ENCODE measurements at places on chromosomes 6 and 20. TPM values are rescaled to one million over a fixed set of nuclear protein-coding genes. Genes with fewer than 3 reads are reported as not detected.

Gene STX16
- total RNA-seq: 31.3 TPM

Gene KIAA1755
- total RNA-seq: 0.21 TPM

Gene LY6G5C
- total RNA-seq: 1.3 TPM

Gene IL17F
- total RNA-seq: not detected

Gene NKX2-4
- not detected for total RNA-seq

Gene DLK2
- total RNA-seq: 8.1 TPM

Gene SNTA1
- total RNA-seq: 10.6 TPM

Gene MCCD1
- not detected for total RNA-seq

Gene ADNP
- total RNA-seq: 41.9 TPM

Gene RUNX2
- 1.3 TPM for total RNA-seq

Gene GABRR1
- total RNA-seq: not detected

Gene NKAPL
- not detected for total RNA-seq

Gene RSPH4A
- 0.20 TPM for total RNA-seq

Gene ADGRF1
- total RNA-seq: 0.05 TPM

Gene SF3B5
- 225 TPM for total RNA-seq

Gene ZBTB46
- total RNA-seq: 0.75 TPM

Gene SMLR1
- not detected for total RNA-seq

Gene REPS1
- 28.0 TPM for total RNA-seq

Gene SAPCD1
- 3.0 TPM for total RNA-seq

Gene DEFB121
- not detected for total RNA-seq

Gene SOD2
- total RNA-seq: 188 TPM

Gene ARFGEF2
- total RNA-seq: 13.6 TPM

Gene DYNLT2
- 0.67 TPM for total RNA-seq

Gene PRKN
- total RNA-seq: not detected

Gene EYA4
- total RNA-seq: 8.0 TPM

Gene PPP1R3G
- 2.2 TPM for total RNA-seq

Gene GPX6
- total RNA-seq: not detected

Gene RIMS4
- 1.7 TPM for total RNA-seq

Gene NKX2-2
- total RNA-seq: not detected

All from A549 treated with Hydrocortisone at 1 μM for 4 hours (cell line).